ENCODE measurements at places on chromosomes 3 and 15. TPM values are rescaled to one million over a fixed set of nuclear protein-coding genes. Genes with fewer than 3 reads are reported as not detected.
A peak's percentile ranks its signal among the peaks of the same experiment; 100 is the strongest.

DNA sequence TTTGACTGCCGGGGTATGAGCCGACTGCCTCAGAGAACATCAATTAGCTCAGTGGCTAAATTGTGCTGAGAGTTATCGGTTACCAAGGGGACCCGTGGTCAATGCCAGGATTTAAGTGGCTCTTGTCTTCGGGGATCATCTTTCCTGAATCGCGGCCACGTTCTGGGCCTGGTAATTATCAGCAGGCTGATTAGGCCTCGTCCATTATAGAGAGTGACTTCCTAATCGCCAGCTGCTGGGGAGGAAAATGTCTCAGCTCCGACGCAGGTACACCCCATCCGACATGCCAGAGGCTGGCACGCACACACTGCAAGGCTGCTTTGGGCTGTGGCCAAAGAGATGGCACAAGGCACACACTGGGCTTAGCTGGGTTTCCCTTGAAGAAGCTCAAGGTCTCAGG is 10.6 kb downstream of the TRH start:
- ATAC-seq: no peak

DNA sequence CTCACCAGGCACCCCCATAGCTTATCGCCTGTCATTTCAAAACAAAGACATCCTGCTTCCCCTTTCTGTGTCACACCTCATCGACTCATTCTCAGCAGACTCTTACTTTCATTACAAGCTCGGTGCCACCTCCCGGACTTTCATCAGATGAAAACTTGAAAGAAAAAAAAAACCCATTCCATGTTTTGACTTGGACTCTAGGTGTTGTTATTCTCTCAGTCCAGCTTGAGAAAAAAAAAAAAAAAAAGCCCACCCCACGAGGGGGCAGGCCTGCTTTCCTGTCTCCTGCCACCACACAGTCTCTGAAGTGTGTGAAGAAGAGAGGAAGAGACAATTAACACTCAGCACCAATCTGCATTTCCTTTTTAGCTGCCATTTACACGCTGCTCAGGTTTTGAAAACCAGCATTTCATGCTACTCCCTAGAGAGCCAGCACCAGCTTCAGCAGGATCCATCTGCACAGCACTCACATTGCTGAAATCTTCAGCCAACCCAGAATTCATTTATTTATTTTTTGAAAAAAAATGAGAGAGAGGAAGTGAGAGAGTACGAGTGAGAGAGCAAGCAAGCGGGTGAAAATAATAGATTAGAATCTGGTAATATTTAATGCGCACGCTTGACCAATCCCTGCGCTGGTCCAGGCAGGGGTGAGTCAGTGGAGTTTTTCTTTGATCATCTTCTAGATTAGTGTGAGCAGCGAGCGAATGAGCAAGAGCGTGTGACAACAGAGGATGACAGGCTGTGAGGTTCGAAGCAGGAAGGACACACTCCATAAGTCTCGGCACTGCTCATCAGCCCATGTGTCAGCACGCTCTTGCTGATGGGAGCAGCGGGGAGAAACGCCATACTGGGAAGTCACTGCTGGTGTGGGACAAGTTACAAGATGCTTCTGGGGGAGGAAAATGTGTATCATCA is 23.5 kb downstream of the ZNF80 start:
- peak; percentile 81 for ATAC-seq

DNA sequence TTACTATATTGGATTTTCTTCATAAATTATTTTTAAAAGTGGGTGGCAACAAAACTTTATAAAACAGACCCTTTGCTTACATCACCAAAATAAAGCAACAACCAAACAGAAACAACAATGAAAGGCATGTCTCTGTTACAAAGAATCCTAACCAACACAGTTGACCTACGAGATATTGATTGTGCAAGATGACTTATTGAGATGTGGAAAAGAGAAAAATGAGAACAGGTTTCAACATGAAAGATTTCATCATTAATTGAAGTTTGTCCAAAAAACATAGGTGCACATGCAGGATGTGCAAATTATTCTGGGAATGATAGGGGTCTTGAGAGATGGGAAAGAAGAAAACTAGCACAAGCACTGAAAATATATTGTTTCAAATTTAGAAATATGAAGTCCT is 9.0 kb downstream of the GMNC start:
- no peak for ATAC-seq

GRCh38 chr3:13072239-13072599 is 1.0 kb downstream of the IQSEC1 start:
- no peak for ATAC-seq

DNA sequence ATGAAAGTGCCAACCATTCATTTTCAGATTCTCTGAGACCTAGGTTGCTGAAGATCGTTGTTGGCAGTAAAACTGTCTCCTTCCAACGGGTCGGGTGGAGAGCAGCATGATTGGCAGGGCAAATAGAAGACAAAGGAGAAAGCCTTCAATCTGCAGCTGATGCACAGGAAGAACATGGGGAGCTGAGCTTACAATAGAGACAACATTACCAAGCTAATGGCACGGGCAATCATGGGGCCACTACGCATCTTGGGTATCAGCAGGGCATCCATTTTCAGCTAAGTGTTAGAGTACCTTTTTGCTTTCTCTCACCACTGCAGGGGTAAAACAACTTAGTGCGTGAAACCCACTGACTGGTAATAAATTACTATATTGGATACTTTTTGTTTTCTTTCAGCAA is 114.8 kb downstream of the WDR72 start:
- no peak for ATAC-seq

SERPINI2 gene
- not detected for total RNA-seq

STAB1 gene
- 21.2 TPM for total RNA-seq

Measured in esophagus mucosa (tissue), 1 donor.